ENCODE measurements at places on chromosomes 16 and 17. TPM values are rescaled to one million over a fixed set of nuclear protein-coding genes. Genes with fewer than 3 reads are reported as not detected.

The AANAT gene
- not detected for total RNA-seq

The SOX8 gene
- 0.62 TPM for total RNA-seq

The CTRL gene
- total RNA-seq = 4.9 TPM

DNA sequence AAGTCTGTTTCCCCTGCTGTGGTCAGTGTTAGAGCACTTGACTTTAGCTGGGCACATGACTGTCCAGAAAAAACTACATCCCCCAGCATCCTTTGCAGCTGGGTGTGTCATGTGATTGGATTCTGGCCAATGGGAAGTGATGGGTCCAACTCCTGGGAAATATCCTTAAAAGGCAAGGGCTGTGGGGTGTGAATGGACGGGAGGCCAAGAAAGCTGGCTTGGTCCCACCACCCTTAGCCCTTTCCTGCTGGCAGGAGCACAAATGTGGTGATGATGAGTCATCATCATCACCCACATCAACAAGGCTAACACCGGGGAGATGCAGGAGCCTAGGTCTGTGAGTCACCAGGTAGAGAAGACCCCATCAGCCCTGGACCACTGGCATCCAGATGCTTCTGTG is 341.7 kb downstream of the C16orf95 start:
- H3K4me3 ChIP-seq = no peak overlapping the region
- no peaks in the 10 kb centered on the region for H3K4me1 ChIP-seq
- no peaks in the 10 kb centered on the region for H3K36me3 ChIP-seq
- DNase-seq = no peak

DNA sequence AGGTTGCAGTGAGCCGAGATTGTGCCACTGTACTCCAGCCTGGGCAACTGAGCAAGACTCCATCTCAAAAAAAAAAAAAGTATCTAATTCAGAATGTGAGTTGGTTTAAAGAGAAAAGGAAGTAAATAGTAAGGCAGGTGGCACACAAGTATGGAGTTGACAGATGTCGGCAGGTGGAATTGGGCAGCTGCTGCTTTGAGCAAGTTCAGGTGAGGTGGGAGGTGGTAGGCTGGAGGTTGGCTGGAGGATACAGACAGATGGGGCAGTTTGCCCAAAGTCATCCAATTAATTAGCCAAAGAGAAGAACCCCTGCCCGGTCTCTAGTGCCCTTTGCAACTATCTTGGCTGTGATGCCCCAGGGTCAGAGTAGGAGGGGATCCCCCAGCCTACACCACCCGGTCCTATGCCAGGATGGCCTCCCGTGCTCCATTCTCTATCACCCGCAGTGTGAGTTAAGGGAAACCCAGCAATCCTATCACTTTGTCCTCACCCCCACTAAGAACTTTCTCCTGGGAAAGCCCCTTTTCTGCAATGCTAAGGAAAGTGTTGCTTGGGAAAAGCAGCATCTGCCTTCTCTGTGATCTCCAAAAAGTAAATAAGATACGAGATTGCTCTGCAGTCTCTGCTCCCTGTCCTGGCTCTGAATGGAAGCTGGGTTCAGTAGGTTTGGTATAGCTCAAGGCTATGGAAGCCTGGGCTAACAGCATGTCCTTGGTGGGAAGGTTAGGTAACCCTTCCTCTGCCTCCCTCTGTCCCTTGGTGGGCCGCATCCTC is 32.2 kb downstream of the SLC12A3 start:
- H3K4me3 ChIP-seq = no peak overlapping the region
- no peaks in the 10 kb centered on the region for H3K36me3 ChIP-seq
- no peak overlapping the region for H3K27ac ChIP-seq
- DNase-seq = no peak
- H3K4me1 ChIP-seq = peaks cover 7% of the 10 kb centered on the region

DNA sequence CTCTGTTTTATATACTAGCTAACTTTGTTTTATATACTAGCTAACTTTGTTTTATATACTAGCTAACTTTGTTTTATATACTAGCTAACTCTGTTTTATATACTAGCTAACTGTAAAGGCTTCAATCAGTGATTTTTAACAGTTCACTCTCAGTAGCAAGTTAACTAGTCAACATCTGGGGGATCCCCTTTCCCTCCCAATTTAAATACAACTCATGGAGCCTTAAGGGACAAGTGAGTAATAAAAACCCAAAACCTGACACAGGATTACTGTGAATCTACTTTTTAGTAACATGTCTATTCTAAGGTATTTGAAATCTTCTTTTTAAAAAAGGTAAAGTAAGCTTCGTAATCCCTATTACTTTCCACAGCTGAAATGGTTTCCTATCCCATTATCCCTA is 32.2 kb downstream of the FAM222B start:
- H3K4me3 ChIP-seq = no peak overlapping the region
- H3K27me3 ChIP-seq = no peaks in the 10 kb centered on the region
- peaks cover 18% of the 10 kb centered on the region for H3K4me1 ChIP-seq
- H3K27ac ChIP-seq = no peak overlapping the region
- H3K36me3 ChIP-seq = no peaks in the 10 kb centered on the region

Data from CD8-positive, alpha-beta memory T cell (primary cell).